Pancreas (tissue), 10 donors: ENCODE measurements at places on chromosomes 12 and 14. TPM values are rescaled to one million over a fixed set of nuclear protein-coding genes. Genes with fewer than 3 reads are reported as not detected.

SMCO3 gene
- 0.30 TPM for polyA plus RNA-seq

MFAP5 gene
- polyA plus RNA-seq, result 3.5 TPM

IKBIP gene
- polyA plus RNA-seq, result 4.6 TPM

MEG3 gene
- 1,023 TPM for polyA plus RNA-seq

DNA sequence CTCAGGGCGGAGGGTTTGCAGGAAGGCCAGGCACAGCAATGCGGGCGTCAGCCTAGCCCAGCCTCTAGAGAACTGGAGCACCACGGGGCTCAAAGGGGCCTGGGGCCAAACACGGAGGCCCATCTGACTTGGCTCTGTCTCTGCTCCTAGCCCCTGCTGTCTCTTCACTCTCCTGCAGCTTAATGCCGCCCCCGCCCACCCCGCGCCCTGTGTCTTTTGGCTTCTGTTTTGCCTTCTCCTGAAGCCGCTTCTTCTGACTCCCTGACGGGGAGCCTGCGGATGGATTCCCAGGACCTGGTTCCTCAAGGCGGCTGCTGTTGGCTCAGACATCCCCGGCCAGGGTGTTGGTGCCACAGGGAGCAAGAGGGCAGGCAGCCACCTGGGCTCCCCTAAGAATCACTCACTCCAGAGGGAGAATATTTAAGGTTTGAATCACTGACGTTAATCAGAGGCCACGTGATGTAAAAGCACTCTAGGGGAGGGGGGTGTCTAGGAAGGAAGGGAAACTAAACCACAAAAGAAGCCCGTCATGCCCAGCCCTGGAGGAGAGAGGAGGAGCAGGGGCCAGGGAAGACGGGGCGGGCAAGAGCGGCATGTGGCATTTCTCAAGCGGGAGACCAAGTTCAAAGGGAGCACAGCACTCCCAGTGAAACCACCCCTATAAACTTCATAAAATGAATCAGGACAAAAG lies 36.9 kb upstream of the PRMT8 start:
- no peaks in the 10 kb centered on the region for H3K36me3 ChIP-seq
- H3K4me3 ChIP-seq, result no peak overlapping the region
- H3K27ac ChIP-seq, result no peak overlapping the region
- no peak for DNase-seq
- no peaks in the 10 kb centered on the region for H3K27me3 ChIP-seq

PIWIL1 gene
- polyA plus RNA-seq, result not detected

SLC25A21 gene
- 0.46 TPM for polyA plus RNA-seq

MTHFD1 gene
- 21.8 TPM for polyA plus RNA-seq

EML1 gene
- 3.8 TPM for polyA plus RNA-seq
